SK-N-SH treated with all-trans-retinoic acid at 6 μM for 48 hours (cell line): ENCODE measurements at places on chromosomes 12 and 14.
A peak's percentile ranks its signal among the peaks of the same experiment; 100 is the strongest.

DNA sequence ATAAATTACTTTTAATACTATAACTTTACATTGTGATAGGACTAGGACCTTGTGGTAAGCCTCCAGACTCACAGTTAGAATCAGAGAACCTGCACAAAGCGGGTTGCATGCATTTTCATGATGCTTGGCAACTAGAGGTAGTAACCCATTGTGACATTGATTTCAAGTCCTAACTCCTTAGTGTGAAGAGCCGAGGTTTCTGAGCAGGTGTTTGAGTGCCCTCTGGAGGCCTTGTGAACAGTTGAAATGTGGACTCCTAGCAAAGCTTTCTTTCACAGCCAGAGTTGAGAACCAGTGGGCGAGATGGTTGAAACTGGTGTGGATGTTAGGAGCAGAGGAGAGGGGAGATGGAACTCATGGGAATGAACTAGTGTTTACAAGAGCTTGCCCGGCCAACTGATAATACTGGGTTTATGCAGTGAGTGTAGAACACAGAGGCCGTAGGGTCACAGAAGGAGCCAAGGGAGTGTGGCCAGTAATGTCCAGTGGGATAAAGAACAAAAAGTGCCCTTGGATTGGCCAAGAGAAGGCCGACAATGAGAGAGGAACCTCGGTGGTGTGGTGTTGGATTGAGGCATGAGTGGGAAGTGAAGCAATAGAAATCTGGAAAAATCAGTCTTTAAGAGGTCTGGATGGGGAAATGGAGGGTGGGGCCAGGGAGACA lies 10.9 kb downstream of the ZNF664 start:
- peak; percentile 95 for ATAC-seq

GRCh38 chr14:49512571-49512970 lies 73.6 kb downstream of the RPS29 start:
- ATAC-seq: no peak

GRCh38 chr12:106139422-106140171 lies 843 bp upstream of the NUAK1 start:
- peak; percentile 46 for ATAC-seq

DNA sequence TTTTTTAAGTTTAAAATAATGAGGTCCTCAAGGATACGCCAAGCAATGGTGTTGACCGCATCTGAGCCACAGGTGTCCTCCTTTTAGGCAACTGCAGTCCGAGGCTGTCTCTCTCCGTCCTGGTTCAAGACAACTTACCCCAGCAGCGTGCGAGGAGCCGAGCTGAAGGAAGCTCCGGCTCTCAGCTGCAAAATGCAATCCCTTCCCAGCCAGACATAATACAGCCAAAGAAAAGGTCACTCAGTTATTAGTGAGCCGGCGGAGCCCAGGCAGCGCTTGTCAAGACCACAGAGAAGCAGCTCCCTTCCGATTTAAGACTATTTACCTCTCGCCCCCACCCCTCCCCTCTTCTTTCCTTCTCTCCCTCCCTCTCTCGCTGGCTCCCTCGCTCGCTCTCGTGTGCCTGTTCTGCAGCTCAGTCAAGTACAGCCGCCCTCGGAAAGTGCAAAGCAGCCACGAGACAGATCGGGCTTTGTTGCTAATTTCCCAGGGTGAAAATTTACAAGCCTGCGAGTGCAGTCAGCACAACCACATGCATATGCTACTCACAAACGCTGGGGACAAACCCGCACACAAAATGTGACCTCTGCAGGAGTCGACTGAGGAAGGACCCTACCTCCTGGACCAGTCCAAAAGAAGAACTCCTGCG lies 363 bp upstream of the LMO3 start:
- peak; percentile 78 for ATAC-seq

DNA sequence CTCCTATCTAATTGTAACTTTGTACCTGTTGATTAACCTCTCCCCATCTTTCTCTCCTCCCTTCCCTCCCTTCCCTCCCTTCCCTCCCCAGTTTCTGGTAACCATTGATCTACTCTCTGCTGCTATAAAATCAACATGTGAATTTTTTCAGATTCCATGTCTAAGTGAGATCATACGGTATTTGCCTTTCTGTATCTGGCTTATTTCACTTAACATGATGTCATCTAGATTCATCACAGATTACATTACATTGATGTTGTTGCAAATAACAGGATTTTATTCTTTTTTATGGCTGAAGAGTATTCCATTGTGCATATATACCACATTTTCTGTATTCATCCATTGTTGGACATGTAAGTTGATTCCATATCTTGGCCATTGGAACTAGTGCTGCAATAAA lies 68.0 kb upstream of the FBXO33 start:
- ATAC-seq: no peak

DNA sequence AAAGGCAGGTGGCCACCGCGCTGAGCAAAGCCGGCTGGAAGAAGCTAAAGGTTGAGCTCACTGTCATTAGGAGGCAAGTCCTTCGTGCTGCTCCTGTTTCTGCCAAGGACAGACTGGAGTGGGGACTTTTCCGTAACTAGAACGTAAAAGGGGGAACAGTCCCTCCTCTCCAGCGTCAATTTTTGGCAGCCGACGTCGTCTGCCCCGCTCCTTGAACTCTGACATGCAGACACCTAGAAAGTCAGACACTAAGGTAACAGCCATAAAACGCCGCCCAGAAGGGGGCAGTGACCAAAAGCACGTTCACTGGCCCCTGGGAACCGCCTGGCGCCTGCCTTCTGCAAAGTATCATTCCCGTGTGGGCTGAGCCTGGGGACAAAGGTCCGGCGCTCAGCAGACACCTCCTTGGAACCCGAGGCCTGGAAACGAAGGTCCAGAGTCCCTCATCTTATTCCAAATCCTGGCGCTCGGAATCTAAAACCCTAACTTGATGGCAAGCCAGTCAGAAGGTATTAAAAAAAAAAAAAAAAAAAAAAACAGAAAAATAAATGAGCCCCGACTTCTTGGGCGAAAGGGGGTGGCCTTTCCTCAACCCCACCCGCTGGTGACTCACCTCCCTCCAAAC lies 1.1 kb upstream of the LRP1 start:
- ATAC-seq: peak; percentile 48

GRCh38 chr14:64723691-64724577 lies 19.7 kb downstream of the PLEKHG3 start:
- ATAC-seq: no peak

- no peak for ATAC-seq
These were observed 87.6 kb downstream of the GALNT8 start for GRCh38 chr12:4807813-4808212.

DNA sequence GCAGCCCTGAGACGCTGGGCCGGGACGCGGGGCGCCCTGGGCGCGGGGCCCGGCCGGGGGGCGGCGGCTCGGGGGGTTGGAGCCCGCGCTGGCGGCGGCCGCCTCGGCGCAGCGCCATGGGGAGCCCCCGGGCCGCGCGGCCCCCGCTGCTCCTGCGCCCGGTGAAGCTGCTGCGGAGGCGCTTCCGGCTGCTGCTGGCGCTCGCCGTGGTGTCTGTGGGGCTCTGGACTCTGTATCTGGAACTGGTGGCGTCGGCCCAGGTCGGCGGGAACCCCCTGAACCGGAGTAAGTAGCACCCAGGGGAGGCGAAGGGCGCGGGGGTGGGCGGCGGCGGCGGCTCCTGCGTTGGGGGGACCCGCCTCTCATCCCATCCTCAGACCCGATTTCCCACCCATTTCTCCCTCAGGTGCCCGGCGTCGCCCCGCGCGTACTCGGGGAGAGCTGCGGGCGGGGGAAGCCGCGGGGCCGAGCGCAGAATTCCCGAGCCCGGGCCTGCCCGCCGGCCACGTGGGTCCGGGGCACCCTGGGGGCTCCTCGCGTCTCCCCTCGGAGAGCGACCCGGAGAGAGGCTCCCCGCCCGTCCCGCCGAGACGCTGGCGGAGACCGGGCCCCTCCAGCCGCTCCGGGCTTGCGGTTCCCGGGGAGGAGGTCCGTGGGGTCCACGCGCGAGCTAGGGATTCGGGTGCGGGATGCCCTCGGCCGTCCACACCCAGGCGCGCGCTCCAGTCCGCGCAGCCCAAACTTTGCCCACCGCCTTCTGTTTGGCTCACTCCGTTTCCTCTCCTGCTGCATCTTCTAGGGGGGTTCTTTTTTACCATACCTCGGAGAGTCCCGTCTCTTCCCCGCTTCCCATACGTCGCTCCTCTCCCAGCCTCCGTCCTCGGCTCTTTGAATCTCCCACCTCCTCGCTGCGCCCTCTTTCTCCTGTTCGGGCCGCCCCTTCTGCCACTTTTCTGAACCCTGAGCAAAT lies 807 bp downstream of the B4GALNT3 start:
- peak; percentile 42; the same call in 2 of the 3 replicates for ATAC-seq

GRCh38 chr12:65728848-65729793 lies 95.2 kb upstream of the HMGA2 start:
- peak; percentile 82 for ATAC-seq

GRCh38 chr12:1288333-1288732 lies 297.3 kb downstream of the ERC1 start:
- no peak for ATAC-seq

- ATAC-seq: no peak
These were observed 56.7 kb downstream of the FAM222A start for GRCh38 chr12:109770104-109770860.

DNA sequence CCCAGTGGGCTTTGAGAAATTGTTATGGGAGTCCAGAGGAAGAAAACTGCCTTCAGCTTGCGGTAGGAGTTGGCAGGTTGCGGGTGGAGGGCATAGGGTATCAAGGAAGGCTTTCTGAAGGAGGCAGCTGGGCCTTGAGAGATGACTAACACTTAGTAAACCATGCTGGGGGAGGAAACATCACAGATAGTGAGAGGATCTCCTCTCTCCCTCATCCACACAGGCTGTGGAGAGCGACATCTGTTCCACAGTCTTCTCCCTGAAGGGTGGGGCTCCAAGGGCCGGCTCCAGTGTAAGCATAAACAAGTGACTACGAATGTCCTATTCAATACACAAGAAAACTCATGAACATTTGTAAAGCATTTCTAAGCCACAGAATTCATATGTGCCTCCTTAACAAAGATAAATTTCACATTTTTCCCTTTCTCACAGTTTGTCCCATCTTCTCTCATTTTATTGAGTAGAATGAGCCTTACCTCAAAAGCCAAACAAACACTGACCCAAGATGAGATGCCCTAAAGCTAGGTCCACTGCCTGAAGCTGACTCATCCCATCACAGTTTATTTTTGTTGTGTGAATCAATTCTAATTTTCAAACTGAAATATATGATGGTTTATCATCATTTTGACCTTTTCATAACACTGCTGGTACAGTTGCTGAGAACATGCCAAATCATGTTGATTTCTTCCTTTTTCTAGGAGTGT lies 227.9 kb downstream of the SLC25A21 start:
- no peak for ATAC-seq

DNA sequence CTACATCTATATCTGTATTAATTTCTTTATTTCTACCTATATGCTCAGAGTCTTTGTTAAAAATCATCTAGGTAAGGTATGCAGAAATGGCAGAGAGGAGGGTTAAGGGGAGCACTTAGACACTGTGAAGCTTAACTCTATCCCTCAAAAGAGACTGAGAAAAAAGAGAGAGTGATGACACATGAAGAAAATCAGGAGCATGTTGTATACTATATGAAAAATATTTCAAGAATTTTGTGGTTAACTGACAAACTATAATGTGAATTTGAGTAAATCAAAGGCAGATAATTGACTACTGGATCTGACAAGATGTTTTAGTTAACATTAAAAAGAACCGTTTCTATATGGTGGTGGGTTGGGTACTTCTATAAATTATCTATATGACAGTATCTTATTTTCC lies 1814.2 kb upstream of the SEL1L start:
- ATAC-seq: no peak

DNA sequence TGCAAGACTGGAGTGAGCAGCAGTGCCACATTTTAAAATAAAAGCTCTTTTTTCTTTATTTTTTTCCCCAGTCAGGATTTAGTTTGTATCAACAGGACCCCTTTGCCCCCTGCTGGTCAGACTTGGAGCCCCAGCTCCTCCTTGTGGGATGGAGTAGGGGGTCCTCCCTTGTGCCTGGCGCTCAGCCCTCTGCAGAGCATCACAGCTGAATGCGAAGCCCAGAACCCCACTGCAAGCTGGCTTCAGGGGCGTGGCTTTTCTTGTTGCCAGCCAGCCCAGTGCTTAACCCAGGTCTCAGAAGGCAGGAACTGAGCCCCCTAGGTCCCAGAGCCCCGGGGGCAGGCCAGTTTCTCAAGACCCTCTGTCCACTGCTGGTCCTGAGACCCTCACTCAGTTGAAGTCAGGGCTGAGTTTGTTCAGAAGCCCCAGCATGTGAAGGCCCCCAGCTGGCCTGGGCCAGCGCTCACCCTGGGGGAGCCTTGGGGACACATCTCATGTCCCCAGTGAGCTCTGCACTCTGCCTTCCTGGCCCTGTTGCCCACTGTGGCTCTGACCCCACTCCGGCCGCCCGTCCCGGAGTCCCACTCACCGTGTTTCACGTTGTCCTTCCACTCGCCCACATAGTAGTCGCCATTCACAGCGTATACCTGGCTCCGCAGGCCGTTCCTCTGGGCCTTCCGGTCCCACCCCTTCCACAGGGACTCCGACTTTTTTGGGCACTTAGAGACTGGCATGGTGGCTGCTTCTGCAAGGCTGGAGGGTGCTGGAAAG lies 519 bp downstream of the MORN3 start:
- ATAC-seq: peak; percentile 54

- ATAC-seq: no peak
These were observed 128.4 kb downstream of the RPAP3 start for GRCh38 chr12:47577206-47577989.

DNA sequence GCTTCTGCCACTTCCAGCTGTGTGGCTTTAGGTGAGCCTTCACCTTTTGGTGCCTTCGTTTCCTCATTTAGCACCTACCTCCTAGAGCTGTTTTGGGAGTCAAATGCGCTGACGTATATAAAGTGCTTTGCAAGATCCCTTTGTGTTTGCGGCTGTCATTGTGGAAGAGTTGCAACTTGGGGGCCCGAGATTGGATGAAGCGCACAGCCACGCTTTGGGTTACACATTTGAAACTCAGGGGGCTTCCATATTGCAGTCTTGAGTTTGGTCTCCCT lies 636 bp upstream of the ARL6IP4 start:
- no peak for ATAC-seq

- ATAC-seq: no peak
These were observed 56.5 kb downstream of the KDM2B start for GRCh38 chr12:121524196-121524916.

GRCh38 chr12:9899209-9899608 lies 17.9 kb downstream of the KLRF2 start:
- no peak for ATAC-seq

GRCh38 chr12:40010899-40011774 lies 94.7 kb downstream of the SLC2A13 start:
- ATAC-seq: peak; percentile 97

DNA sequence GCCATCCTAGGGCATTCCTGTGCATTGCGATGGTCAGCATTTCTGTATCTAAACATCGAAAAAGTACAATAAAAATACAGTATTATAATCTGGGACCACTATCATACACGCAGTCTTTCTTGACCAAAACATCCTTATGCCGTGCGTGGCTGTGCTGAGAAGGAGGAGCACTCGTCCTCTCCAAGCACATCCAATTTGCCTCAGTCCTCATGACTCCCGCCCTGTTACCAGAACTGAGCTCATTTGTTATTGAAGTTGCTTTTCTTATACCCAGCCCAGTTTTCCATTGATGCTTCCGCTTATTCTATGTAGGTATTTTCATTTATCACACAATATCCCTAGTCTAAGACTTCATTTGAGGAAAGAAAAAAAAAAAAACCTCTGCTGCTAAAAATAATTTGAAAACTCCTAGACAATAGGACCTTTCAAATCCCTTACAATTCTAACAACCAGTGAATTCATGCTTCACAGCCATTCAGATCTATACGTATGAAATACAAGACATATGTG lies 236.9 kb upstream of the PLEKHG7 start:
- ATAC-seq: no peak
